MM.1S (cell line): ENCODE measurements at places on chromosomes 12 and 14.

DNA sequence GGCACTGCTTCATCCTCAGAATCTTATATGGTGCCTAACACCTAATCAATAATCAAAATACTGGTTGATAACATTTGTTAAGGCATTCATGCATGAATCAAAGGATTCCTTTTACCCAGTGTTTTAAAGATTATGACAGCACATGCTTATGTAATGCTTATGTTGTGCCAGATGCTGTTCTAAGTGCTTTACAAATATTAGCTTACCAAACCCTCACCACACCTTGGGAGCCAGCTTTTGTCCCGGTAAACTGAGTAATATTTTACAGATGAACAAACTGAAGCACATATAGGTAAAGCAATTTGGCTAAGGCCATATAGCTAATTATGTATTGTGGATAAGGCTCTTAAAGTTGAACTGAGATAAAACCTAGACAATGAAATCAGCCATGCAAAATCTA lies 209.2 kb downstream of the ALX1 start:
- H3K27ac ChIP-seq, result no peak overlapping the region
- no peaks in the 10 kb centered on the region for H3K36me3 ChIP-seq
- DNase-seq, result no peak

DNA sequence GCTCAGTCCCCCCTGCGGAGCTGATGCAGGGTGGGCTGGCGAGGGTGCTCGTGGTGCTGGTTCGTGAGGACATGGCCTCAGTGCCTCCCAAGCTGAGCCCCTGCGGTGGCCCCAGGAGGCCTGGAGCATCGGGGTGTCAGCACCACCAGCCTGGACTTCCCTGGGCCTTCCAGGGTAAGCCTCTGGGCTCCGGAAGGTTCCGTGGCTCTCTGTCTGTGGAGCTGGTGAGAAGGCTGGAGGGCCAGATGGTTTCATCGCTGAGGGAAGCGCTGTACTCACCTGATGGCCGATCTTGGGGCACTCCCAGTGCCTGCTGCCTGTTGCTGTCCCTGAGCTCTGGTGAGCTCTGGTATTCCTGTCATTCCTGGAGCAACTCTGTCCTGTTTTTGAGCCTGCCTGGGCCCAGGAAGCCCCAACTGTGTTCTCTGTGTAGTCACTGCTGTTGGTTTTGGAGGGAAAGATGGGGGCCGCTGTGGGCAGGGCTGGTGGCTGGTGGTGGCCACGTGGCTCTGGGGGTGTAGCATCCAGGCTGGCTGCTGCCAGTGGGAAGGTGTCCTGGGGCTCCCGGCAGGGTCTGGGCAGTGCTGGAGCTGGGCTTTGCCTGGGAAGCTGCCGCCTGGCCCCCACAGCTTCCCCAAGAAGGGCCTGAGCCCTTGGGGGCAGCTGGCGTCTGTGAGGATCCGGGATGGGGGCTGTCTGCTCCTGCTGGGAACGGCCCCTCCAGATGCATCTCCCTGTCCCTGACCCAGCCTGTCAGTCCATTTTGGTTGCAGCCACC lies 18.3 kb downstream of the MTA1 start:
- no peaks in the 10 kb centered on the region for H3K27me3 ChIP-seq
- H3K4me3 ChIP-seq, result no peak overlapping the region
- no peaks in the 10 kb centered on the region for H3K4me1 ChIP-seq
- no peak overlapping the region for H3K27ac ChIP-seq
- H3K36me3 ChIP-seq, result no peaks in the 10 kb centered on the region

GRCh38 chr12:94305130-94305957 lies 154.3 kb downstream of the CEP83 start:
- no peak overlapping the region for H3K4me3 ChIP-seq
- peaks cover 46% of the 10 kb centered on the region for H3K36me3 ChIP-seq

DNA sequence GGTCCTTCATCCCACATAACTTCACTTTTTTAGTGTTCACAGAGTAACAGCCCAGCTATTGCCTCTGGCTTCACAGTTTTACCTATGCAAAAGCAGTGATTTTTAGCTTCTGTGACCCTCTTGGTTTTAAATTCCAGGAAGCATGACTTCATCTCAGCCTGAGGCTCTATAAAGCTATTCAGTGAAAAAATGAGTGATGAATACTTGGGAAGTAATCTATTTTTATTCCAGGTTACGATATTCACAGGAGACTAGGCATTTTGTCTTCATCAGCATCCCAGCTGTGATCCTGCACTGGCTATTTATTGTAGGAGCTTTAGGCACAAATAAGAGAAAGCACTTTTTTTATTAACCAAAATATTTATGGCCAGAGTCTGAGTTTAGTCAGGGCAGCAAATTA lies 164.8 kb downstream of the SNAPC1 start:
- no peak overlapping the region for H3K27ac ChIP-seq
- H3K4me3 ChIP-seq, result no peak overlapping the region
- no peaks in the 10 kb centered on the region for H3K27me3 ChIP-seq
- no peak for DNase-seq

- peak; percentile 88 for DNase-seq
- peak overlapping the region; percentile 17; the same call in 1 of the 2 replicates for H3K27ac ChIP-seq
- H3K27me3 ChIP-seq, result no peaks in the 10 kb centered on the region
Measured at GRCh38 chr12:101823891-101824290, 6.9 kb downstream of the GNPTAB start.

- H3K27ac ChIP-seq, result no peak overlapping the region
- H3K4me3 ChIP-seq, result no peak overlapping the region
- H3K27me3 ChIP-seq, result no peaks in the 10 kb centered on the region
- peaks cover 3% of the 10 kb centered on the region; the same call in 1 of the 2 replicates for H3K4me1 ChIP-seq
- no peak for DNase-seq
Measured at GRCh38 chr14:69665631-69666030, 54.2 kb downstream of the SUSD6 start.

- no peak overlapping the region for H3K27ac ChIP-seq
- no peaks in the 10 kb centered on the region for H3K27me3 ChIP-seq
- no peak overlapping the region for H3K4me3 ChIP-seq
- no peaks in the 10 kb centered on the region for H3K4me1 ChIP-seq
Measured at GRCh38 chr14:50335989-50336824, 24.1 kb downstream of the DMAC2L start.

- DNase-seq, result no peak
- peak overlapping the region; percentile 40; the same call in 1 of the 2 replicates for H3K4me3 ChIP-seq
- no peaks in the 10 kb centered on the region for H3K27me3 ChIP-seq
- no peaks in the 10 kb centered on the region for H3K36me3 ChIP-seq
- H3K27ac ChIP-seq, result no peak overlapping the region
- H3K4me1 ChIP-seq, result peaks cover 10% of the 10 kb centered on the region
Measured at GRCh38 chr14:91252871-91253794, 8.6 kb upstream of the GPR68 start.

GRCh38 chr12:64220046-64220445 lies 2.0 kb downstream of the KICS2 start:
- H3K36me3 ChIP-seq, result no peaks in the 10 kb centered on the region
- no peak overlapping the region for H3K4me3 ChIP-seq
- H3K27me3 ChIP-seq, result no peaks in the 10 kb centered on the region
- DNase-seq, result no peak
- H3K4me1 ChIP-seq, result peaks cover 12% of the 10 kb centered on the region

DNA sequence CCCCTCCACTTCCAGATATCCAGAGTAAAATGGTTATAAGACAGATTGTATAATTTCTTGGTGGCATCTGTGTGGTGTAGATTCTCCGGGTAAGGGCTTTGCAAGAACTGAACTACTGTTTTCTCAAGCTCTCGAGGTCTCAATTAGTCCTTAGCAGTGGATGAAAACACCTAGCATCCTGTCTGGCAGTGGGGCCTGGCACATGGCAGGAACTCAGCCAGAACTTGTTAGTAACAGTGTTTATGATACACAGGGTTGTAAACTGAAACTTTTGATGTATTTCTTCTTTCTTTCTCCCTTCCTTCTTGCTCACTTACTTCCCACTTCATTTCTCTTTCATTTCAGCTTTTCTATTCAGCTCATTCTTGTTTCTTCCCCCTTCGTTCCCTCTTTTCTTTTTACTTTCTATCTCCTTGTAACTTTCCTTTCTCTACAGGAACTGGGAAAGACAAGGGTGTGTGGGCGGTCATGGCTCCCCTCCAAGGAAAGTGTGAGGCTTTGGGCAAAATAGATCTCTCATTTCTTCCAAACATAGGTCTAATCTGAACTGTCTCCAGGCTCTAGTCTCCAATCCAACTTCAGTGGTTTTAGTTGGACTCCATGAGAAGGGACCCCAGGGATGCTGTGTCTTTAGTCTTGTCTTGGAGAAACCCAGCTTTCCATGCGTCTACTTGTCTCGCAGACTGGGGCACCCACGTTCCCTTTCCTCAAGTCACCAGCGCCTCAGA lies 159.7 kb downstream of the PAH start:
- DNase-seq, result no peak
- H3K4me1 ChIP-seq, result no peaks in the 10 kb centered on the region
- H3K4me3 ChIP-seq, result no peak overlapping the region
- H3K27me3 ChIP-seq, result no peaks in the 10 kb centered on the region

GRCh38 chr12:11688379-11688778 lies 38.9 kb downstream of the ETV6 start:
- H3K36me3 ChIP-seq, result no peaks in the 10 kb centered on the region
- no peaks in the 10 kb centered on the region for H3K27me3 ChIP-seq
- no peaks in the 10 kb centered on the region for H3K4me1 ChIP-seq
- H3K4me3 ChIP-seq, result no peak overlapping the region
- H3K27ac ChIP-seq, result no peak overlapping the region
- no peak for DNase-seq

DNA sequence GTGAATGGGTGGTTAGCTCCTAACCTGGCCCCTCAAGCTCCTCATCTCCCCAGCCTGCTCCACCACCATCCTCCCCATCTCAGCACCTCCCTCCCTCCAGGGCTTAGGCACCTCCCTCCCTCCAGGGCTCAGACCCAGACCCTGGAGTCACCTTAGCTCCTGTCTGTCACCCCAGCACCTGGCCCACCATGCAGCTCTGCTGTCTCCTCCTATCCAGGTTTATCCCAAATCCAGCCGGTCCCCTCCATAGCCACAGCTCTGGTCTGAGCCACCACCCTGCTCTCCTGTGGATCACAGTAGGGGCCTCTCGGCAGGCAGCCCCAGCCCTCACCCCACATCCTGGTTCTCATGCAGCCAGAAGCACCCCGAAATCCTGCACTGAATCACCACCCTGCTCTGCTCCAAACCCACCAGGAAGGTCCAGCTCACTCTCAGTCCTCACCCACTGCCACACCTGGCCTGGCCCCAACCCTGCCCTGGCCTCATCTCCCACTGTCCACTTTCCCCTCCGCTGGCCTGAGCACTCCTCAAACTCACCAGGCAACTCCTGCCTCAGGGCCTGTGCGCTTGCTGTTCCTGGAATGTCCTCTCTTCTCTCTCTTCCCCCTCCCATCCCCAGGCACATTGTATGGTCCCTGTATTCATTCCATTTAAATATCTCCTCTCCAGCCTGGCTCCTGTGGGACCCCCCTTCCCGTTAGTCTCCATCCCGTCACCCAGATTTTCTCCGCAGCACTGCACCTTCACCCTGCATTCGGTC lies 62.6 kb downstream of the DIO3 start:
- no peaks in the 10 kb centered on the region for H3K36me3 ChIP-seq
- H3K27me3 ChIP-seq, result peaks cover 33% of the 10 kb centered on the region
- no peak overlapping the region for H3K4me3 ChIP-seq
- no peak overlapping the region for H3K27ac ChIP-seq
- no peak for DNase-seq

GRCh38 chr12:9907769-9908168 lies 24.4 kb downstream of the CLEC2A start:
- H3K4me3 ChIP-seq, result no peak overlapping the region
- no peak for DNase-seq
- no peaks in the 10 kb centered on the region for H3K27me3 ChIP-seq
- H3K36me3 ChIP-seq, result no peaks in the 10 kb centered on the region
- no peak overlapping the region for H3K27ac ChIP-seq
- H3K4me1 ChIP-seq, result no peaks in the 10 kb centered on the region

- no peak overlapping the region for H3K27ac ChIP-seq
- no peak overlapping the region for H3K4me3 ChIP-seq
- no peaks in the 10 kb centered on the region for H3K36me3 ChIP-seq
- no peaks in the 10 kb centered on the region for H3K27me3 ChIP-seq
Measured at GRCh38 chr14:69504775-69505174, 20.2 kb downstream of the PLEKHD1 start.
